ENCODE measurements at places on chromosomes 11 and 22.
A peak's percentile ranks its signal among the peaks of the same experiment; 100 is the strongest.

DNA sequence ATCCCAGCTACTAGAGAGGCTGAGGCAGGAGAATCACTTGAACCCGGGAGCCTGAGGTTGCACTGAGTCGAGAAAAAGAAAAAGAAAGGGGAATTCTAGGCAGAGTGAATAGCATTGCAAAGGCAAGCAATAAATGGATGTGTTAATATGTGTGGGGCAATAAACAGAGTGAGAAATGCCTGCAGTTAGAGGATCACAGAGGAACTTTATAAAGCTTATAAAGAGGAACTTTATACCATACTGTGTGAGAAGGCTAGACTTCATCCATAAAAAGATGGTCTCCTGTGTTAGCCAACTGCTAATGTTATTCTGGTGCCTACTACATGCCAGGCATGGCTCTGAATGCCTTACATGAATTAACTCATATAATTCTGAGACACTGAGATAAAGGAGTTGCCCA lies 841 bp downstream of the B3GNT6 start:
- no peak for DNase-seq

DNA sequence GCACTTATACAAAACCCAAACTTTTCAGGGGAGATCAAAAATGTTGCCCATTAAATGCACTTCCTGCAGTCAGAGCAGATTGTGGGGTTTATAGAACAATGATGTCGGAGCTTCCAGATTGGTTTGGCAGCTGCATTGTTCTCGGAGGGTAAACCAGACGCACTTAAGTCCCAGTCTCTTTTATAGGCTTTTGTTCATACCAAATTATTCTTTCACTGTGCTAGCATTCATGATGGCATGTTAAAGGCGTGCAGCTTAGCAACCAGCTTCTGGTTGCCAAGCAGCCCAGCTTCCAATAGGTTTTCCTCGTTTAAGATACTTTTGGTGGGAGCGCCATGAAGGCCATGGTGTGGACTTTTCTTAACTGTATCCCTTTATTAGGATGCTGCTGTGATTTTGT lies 40.9 kb downstream of the ZC3H12C start:
- DNase-seq: peak; percentile 25

DNA sequence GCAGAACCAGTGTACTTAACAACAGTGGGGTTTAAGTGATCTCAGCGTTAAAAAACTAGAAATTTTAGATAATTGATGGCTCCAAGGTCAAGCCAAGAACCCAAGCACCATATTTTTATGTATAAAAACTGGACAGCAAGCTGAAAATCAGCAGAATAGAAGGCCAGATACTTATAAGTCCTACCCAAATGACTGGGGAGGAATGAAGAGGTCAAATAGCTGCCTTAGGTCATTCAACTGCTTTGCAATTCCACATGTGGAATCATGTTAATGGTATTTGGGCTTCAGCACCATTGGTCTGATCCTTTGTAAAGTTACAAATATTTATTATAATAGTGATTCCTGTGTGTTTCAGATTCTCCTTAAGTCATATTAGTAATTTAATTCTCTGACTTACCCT lies 108.4 kb downstream of the FAT3 start:
- no peak for DNase-seq

GRCh38 chr11:112718483-112718882 lies 242.7 kb upstream of the NCAM1 start:
- DNase-seq: no peak

DNA sequence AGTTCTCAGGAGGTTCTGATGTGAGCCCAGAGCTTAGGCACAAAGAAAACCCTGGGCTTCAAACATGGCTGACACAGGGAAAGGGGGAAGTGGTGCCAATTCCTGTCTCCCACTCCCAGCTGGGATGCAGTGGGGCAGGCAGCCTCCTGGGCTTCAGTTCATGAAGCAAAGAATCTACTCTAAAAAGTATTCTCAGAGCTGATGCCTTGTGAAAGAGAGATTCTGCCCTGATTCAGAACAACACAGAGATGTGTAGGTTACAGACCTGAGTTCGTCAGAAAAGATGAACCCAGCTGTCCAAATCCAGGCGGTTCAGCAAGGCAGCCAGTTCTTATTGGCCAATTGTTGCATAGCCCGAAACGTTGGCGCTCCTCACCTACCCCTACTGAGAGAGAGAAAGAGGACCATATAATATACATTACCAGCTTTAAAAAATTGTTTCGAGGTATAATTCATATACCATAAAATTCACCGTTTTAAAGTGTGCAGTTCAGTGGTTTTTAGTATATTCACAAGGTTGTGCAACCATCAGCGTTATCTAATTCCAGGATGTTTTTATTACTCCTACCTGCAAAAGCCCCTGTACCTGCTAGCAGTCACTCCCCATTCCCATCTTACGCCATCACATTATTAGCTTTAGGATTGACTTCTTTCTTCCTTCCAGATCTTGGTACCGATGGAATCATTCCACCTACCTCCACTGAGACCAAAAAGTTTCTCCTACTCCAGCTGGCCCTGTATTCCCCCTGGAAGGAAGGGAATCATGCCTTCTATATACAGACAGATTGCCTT lies 7.2 kb upstream of the TLCD5 start:
- DNase-seq: no peak

GRCh38 chr11:20634044-20634443 lies 34.6 kb downstream of the SLC6A5 start:
- no peak for DNase-seq

DNA sequence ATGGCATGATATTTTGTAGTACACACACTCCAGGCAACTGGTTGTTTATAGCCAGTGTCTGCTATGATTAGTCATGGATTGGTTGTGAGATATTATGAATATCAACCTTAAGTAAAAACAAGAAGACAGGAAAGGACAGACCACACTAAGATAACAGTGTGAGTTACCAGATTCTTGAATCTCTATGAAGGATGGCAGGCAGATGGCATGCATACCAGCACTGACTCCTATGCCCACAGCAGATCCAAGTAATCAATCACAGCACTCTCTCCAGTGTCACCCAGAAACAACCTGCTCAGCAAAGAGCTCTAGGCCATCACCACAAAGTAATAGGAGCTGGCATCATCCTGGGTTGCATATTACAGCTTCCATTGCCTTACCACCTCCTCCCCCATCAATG lies 116.6 kb downstream of the GALNT18 start:
- DNase-seq: no peak

GRCh38 chr11:88051396-88051795 lies 123.8 kb downstream of the RAB38 start:
- DNase-seq: no peak

DNA sequence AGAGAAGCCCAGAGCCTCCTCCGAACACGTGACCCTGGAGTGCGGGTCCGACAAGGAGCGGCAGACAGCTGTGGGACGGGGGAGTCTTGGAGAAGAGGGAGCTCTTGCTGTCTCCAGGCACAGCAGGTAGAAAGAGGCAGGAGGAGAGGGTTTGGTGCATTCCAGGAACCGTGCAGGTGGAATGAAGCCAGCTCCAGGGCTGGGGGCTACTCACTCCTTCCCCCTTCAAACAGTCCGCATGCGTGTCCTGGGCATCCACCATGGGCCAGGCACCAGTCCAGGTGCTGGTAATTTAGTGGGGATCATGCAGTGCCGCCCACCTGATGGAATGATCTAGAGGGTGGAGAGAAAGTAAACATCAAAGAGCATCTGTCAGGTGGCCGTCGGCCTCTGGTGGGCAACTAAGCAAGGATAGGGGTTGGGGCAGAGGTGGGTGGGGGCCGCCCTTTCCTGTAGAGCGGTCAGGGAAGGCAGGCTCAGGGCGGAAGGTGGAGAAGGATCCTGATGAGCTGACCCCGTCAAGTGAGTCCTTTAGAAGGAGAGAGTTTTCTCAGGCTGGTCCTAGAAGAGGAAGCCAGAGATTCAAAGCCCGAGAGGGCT lies 850.0 kb downstream of the TBC1D22A start:
- no peak for DNase-seq

- no peak for DNase-seq
Observed at GRCh38 chr11:116935089-116935488, 97.7 kb upstream of the APOA1 start.

DNA sequence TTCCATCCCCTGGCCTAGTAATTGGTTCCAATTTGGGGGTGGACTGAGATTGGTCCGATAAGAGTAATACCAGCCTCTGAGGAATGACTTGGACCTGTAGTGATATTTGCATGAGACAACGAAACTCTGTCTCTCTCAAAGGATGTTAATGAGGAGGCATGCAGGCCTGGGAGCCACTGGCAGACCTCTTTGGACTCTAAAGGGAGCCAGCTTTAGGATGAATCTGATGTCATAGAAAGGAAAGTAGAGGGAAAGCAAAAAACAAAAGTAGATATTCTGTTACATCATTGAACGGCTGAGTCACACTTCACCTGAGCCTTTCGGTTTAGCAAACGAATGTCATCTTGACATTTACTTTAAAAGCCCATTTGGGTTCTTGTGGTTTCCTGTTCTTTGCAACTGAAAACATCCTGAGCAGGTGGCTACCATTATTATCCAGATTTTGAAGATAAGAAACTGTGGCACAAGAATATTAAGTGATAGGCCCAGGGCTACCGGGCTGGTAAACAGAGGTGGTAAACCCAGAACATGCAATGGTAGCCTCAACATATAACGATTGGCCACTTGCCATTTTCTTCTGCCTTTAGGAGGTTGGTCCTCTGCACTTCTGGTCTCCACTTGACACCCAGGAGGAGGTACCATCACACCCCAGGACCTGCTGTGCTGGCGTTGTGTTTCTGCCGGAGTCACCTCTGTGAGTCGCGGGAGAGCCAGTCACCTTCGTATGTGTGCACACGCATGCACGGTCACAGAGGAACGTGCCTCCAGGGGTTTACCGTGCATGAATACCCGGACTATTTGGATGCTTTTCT lies 42.7 kb downstream of the RTL6 start:
- DNase-seq: no peak

GRCh38 chr11:7513234-7514098 lies at the start of gene PPFIBP2:
Gene PPFIBP2 (plus strand): TSS chr11:7513999. CDS start chr11:7549476, 35,477 bp downstream.
- DNase-seq: peak; percentile 78

DNA sequence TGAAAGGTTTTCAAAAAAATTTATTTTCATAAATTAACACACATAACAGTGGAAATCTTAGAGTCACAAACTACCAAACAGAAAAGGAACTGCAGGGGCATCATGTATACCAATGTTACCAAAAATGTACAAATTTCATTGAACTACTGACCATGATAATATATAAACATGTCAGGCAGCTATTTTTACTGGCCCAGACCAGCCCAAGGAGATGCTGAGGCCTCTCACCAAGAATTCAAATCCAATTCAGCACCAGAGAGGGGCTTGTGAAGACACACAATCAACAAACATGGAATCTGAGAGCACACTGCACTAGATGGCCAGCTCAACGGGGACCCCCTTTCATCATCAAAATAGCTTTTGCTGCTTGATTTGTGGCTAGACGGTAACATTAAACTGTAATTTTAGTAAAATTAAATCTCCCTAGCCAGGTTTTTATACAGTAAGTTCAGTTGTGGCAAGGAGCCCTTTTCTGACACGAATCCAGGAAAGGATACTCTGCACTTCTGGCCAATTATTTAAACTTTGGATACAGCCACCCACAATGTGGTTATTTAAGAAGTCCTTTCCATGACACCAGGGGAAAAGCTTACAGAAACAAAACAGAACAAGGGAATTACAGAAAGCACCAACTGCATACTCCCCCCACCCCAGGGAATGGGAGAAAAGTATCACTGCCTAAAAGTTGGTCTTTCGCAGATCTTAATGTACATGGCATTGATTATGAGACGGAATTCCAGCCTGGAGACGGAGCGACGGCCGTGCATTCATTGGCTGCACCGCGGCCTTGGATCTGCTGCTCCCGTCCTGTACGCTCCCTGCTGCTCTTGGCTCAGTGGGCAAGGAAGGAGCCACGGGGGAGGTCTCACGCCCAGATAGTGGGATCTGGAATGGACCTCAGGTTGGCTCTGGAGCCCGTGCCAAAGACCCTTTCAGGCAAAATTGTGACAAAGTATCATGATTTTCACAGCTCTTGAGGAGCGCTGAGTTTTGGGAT lies 19.6 kb upstream of the PISD start:
- DNase-seq: no peak

GRCh38 chr11:125359130-125359529 lies 136.9 kb downstream of the FEZ1 start:
- no peak for DNase-seq

GRCh38 chr11:38756537-38756936 lies 2158.5 kb upstream of the RAG2 start:
- no peak for DNase-seq

DNA sequence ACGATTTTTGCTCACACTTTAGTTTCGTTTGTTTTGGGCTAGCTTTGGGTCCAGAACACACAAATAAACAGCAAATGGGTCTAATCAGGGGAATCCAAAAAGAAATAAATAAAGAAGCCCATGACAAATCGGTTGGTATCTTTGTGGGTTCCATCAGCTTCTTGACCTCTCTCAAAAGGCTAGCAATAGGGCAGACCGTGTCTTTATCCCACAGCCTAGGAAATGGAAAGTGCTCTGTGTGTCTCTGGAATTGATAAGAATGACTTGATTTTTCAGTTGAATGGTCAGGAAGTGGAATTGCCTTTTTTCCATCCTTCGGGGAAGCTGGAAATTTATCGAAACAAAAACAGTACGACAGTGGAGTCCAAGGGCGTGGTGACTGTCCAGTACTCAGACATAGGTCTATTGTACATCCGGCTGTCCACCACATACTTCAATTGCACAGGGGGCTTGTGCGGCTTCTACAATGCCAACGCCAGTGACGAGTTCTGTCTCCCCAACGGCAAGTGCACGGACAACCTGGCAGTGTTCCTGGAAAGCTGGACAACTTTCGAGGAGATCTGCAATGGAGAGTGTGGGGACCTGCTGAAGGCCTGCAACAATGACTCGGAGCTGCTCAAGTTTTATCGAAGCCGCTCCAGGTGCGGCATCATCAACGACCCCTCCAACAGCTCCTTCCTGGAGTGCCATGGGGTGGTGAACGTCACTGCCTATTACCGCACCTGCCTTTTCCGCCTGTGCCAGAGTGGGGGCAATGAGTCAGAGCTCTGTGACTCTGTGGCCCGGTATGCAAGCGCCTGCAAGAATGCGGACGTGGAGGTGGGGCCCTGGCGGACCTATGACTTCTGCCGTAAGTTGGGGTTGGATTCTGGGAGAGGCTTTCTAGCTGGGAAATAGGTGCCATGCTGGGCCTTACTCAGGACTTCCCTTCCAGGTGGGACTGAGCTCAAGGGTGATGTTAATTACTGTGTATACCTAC lies 28.6 kb downstream of the TECTA start:
- no peak for DNase-seq

DNA sequence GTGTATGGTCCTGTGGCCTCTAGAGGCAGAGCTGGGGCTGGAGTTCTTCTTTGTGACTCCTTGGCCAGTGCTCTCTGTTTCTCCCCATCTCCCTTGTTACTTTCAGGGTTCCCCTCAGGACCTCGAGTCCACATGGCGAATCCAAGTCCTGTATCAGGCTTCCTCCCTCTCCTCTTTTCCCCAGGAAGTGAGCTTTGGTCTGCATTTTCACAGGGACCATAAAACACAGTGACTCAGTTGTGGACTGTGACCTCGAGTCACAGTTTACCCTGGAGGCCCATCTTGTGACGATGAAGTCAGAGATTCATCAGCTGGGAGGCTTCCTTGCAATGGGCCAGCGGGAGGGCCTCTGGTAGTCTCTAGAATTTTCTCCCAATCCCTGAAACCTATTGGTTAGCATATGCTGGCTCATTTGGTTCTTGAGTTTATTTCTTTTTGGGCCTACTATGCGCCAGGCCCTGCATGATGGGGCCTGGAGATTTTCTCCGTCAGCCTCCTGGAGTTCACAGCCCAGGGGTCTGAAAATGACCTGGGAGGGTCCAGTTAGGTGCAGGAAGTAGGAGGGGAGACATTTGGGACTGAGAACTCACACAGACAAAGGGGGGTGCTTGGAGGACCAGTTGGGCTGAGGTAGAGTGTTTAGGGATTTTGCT lies 100.8 kb downstream of the KIAA1671 start:
- no peak for DNase-seq

Data from caudate nucleus (tissue), 63 donors.